Stomach (tissue), 19 donors: ENCODE measurements at places on chromosomes 12 and 14. TPM values are rescaled to one million over a fixed set of nuclear protein-coding genes. Genes with fewer than 3 reads are reported as not detected.
A peak's percentile ranks its signal among the peaks of the same experiment; 100 is the strongest.

GRCh38 chr12:104689635-104690034 lies 232.9 kb downstream of the CHST11 start:
- no peak overlapping the region for H3K4me3 ChIP-seq
- H3K27me3 ChIP-seq, result no peaks in the 10 kb centered on the region
- H3K27ac ChIP-seq, result no peak overlapping the region
- peaks cover 23% of the 10 kb centered on the region for H3K4me1 ChIP-seq
- no peaks in the 10 kb centered on the region for H3K36me3 ChIP-seq

GRCh38 chr12:103278329-103278728 lies 217.4 kb downstream of the C12orf42 start:
- H3K27me3 ChIP-seq, result no peaks in the 10 kb centered on the region
- no peak overlapping the region for H3K4me3 ChIP-seq
- no peak overlapping the region for H3K27ac ChIP-seq
- H3K4me1 ChIP-seq, result no peaks in the 10 kb centered on the region

- H3K27me3 ChIP-seq, result no peaks in the 10 kb centered on the region
- DNase-seq, result no peak
- no peaks in the 10 kb centered on the region for H3K4me1 ChIP-seq
- no peak overlapping the region for H3K27ac ChIP-seq
These were observed 428.2 kb downstream of the ATP23 start for GRCh38 chr12:58369576-58369975.

DNA sequence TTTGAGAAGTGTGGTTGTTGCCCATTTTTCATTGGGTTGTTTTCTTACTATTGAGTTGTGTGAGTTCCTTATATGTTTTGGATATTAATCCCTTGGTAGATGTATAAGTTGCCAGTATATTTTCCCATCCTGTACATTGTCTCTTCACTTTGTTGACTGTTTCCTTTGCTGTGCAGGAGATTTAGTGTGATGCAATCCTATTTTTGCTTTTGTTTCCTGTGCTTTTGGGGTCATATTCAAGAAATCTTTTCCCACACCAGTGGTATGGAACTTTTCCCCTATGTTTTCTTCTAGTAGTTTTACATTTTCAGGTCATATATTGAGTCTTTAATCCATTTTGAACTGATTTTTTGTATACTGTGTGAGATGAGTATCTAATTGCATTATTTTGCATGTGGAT lies 92.8 kb downstream of the PTHLH start:
- no peak overlapping the region for H3K27ac ChIP-seq
- DNase-seq, result no peak
- no peaks in the 10 kb centered on the region for H3K27me3 ChIP-seq
- H3K4me3 ChIP-seq, result no peak overlapping the region
- H3K36me3 ChIP-seq, result no peaks in the 10 kb centered on the region

DNA sequence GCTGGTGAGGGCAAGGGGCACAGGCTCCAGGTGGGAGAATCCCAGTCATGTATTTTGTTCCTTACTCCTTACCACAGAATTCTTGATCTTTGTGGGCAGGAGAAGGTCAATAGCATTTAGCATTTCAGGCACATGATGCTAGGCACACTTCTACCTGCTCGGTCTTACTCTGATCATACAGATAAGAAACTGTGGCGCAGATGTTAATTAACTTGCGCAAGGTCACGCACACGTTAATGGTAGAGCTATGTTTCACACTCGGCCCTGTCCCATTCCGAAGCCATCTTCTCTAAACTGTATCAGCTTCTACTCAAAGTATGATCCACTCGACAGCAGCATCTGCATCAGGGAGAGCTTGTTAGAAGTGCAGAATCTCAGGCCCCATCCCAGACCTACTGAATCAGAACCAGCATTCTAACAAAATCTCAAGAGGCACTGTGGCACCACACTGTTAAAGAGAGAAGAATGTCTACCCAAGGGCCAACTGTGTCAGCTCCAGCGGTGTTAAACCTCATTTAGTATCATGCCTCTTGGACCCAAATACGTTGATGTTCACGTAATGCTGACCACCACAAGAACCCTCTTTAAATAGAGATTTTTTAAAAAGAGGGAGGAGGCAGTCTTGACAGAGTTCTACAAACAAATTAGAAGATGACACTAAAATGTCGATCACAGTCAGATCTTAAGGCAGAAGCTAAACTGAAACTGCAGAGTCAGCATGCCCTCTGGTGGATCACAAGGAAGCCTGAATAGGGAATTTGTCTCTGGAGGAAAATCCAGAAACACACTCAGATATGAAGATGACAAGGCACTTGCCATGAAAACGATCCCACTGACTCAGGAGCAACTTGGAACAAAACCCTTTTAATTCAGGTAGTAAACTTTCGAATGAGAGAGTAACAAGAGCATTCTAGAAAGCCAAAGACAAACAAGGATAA lies 7.3 kb downstream of the STXBP6 start:
- no peaks in the 10 kb centered on the region for H3K27me3 ChIP-seq
- no peaks in the 10 kb centered on the region for H3K36me3 ChIP-seq
- no peak overlapping the region for H3K4me3 ChIP-seq

GRCh38 chr12:92466391-92467305 lies 236.1 kb upstream of the PLEKHG7 start:
- no peaks in the 10 kb centered on the region for H3K36me3 ChIP-seq
- DNase-seq, result peak; percentile 51
- no peaks in the 10 kb centered on the region for H3K27me3 ChIP-seq
- no peaks in the 10 kb centered on the region for H3K4me1 ChIP-seq
- peak overlapping the region; percentile 55 for H3K27ac ChIP-seq
- no peak overlapping the region for H3K4me3 ChIP-seq

- H3K4me3 ChIP-seq, result no peak overlapping the region
- no peaks in the 10 kb centered on the region for H3K27me3 ChIP-seq
- no peaks in the 10 kb centered on the region for H3K36me3 ChIP-seq
- no peak for DNase-seq
- H3K4me1 ChIP-seq, result peaks cover 31% of the 10 kb centered on the region
These were observed 116.1 kb downstream of the SCARB1 start for GRCh38 chr12:124747426-124748161.

DNA sequence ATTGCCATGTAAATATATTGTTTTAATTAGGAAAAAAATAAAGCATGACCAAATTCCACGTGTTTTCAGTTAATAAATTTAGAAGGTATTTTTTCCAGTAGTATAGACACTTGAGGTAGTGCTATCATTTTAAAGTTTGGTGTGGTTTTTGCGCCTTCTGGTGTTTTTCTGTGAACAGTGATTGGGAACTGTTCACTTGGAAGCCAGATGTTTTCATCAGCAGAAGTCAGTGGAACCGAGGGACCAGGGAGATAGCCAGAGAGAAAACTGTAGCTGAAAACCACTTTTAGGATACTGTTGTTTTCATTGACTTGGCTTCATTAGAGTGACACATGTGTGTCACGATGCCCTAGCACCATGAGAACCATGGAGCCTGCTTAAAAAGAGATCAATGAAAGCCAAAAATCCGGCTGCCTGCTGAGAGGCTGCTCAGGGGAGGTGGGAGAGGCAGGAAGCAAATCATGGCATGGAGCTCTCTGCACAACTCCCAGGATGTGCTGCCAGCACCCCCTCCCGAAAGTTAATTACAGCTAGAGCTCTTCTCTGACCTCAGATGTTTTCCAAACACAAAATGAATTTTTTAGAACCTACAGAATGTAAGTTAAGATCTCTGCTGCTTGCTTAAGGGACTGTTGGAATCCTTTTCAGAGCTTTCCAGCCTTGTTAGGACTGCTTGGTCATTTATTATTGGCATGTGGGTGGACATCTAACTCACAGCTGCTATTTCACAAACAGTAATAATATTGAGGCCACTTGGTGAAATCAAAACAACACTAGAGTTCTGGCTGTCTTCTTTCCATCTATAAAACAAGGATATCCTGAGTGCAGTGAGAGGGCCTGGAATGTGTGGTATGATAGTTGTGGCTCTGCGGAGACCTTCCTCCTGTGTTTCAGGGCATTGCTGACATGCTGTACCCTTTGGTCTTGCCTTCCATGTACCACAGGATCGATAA lies 192.3 kb downstream of the ANO4 start:
- H3K4me3 ChIP-seq, result no peak overlapping the region
- no peak overlapping the region for H3K27ac ChIP-seq
- H3K36me3 ChIP-seq, result no peaks in the 10 kb centered on the region
- no peaks in the 10 kb centered on the region for H3K4me1 ChIP-seq
- no peaks in the 10 kb centered on the region for H3K27me3 ChIP-seq

GRCh38 chr12:6769666-6770065 lies 2.7 kb upstream of the LAG3 start:
- H3K4me1 ChIP-seq, result peaks cover 82% of the 10 kb centered on the region
- H3K27ac ChIP-seq, result peak overlapping the region; percentile 96
- peaks cover 13% of the 10 kb centered on the region for H3K27me3 ChIP-seq
- no peak overlapping the region for H3K4me3 ChIP-seq
- H3K36me3 ChIP-seq, result peaks cover 23% of the 10 kb centered on the region

DNA sequence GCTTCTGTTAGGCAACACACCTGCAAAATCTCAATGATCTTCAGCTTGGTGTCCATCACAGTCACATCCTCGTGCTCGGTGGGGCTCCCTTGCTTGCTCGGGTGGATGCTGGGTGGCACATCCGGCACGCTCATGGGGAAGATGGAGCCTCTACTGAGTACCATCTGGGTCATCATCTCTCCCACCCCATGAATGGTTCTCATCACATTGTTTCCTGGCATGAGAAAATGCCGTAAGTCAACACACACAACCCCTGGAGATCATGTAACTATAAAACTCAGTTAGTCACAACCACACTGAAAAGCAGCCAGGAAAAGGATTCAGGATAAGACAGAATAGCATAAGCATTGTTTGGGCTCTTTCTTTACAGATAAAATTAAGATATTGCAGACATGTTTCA lies 201.1 kb downstream of the ITPR2 start:
- H3K27me3 ChIP-seq, result no peaks in the 10 kb centered on the region
- H3K36me3 ChIP-seq, result no peaks in the 10 kb centered on the region
- no peaks in the 10 kb centered on the region for H3K4me1 ChIP-seq
- no peak for DNase-seq
- no peak overlapping the region for H3K27ac ChIP-seq

- peak overlapping the region; percentile 77 for H3K4me3 ChIP-seq
- no peaks in the 10 kb centered on the region for H3K36me3 ChIP-seq
- peaks cover 39% of the 10 kb centered on the region for H3K4me1 ChIP-seq
- peak overlapping the region; percentile 91 for H3K27ac ChIP-seq
- H3K27me3 ChIP-seq, result no peaks in the 10 kb centered on the region
- no peak for DNase-seq
These were observed 572 bp upstream of the RASSF8 start for GRCh38 chr12:25957793-25958427.

- H3K36me3 ChIP-seq, result no peaks in the 10 kb centered on the region
- DNase-seq, result no peak
- H3K4me1 ChIP-seq, result no peaks in the 10 kb centered on the region
These were observed 44.3 kb upstream of the HELB start for GRCh38 chr12:66258011-66258410.

- no peaks in the 10 kb centered on the region for H3K27me3 ChIP-seq
- peaks cover 54% of the 10 kb centered on the region for H3K4me1 ChIP-seq
- no peaks in the 10 kb centered on the region for H3K36me3 ChIP-seq
- DNase-seq, result peak; percentile 71
These were observed 1.6 kb downstream of the CCDC88C start for GRCh38 chr14:91415794-91416743.

DNA sequence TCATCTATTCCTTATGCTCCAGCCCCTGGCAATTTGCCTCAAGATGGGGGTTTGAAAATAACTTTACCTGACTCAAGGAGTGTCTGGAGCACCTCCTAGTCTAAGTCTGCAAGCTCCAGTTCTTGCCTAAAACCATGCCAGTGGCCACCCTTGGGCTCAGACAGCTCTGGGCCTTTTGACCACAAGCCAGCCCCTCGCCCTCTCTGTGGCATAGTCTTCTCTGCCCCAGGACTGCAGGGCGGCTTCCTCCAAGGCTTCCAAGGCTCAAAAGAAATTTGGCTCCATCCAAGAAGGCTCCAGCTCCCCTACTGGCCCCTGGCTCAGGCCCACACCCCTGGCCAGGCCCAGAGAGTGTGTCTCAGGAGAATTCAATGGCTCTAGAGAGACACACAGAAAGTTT lies 14.8 kb downstream of the ACVRL1 start:
- no peaks in the 10 kb centered on the region for H3K36me3 ChIP-seq
- H3K27me3 ChIP-seq, result no peaks in the 10 kb centered on the region
- peaks cover 35% of the 10 kb centered on the region for H3K4me1 ChIP-seq
- no peak overlapping the region for H3K4me3 ChIP-seq
- peak overlapping the region; percentile 82 for H3K27ac ChIP-seq
- no peak for DNase-seq

GRCh38 chr14:24613747-24614146 lies 4.3 kb upstream of the GZMH start:
- H3K27ac ChIP-seq, result no peak overlapping the region
- H3K4me3 ChIP-seq, result no peak overlapping the region
- no peaks in the 10 kb centered on the region for H3K27me3 ChIP-seq
- H3K4me1 ChIP-seq, result no peaks in the 10 kb centered on the region
- DNase-seq, result no peak
- H3K36me3 ChIP-seq, result no peaks in the 10 kb centered on the region

GRCh38 chr12:47949441-47950341 lies 13.7 kb upstream of the TMEM106C start:
- H3K36me3 ChIP-seq, result no peaks in the 10 kb centered on the region
- no peaks in the 10 kb centered on the region for H3K27me3 ChIP-seq
- peak; percentile 80 for DNase-seq
- no peak overlapping the region for H3K27ac ChIP-seq

DNA sequence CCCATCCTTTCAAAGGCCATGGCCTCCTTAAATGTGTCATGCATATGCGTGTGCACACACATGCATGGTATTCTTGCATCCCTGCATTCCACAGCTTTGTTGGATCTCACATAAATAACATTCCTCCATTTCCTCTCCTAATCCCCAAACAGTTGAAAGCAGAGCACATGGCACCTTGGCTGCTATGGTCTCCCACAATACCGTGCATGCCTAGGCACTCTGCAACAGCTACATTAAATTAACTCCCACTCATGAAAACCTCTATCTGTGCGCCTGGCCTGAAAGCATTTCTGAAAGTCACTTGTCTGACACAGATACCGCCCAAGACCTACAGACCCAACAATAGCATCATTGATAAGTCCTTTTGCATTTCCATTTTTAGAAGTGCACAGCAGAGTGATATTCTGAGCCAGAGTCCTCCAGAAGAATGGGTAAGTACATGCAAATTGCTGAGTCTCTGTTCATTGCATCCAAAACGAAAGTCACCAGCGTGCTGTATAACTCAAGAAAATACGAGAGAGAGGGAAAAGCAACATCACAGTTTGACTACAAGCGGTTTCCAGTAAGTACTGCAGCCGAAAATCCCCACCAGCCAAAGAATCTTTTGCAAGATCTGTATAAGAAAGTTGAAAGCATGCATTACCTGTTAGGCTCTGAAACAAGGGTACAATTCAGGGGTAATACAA lies 436 bp downstream of the ASB2 start:
- no peaks in the 10 kb centered on the region for H3K27me3 ChIP-seq
- H3K4me1 ChIP-seq, result peaks cover under 1% of the 10 kb centered on the region
- H3K4me3 ChIP-seq, result peak overlapping the region; percentile 41

ATF7 gene
- 93.4 TPM for total RNA-seq

KLRF1 gene
- total RNA-seq, result 4.5 TPM

C3AR1 gene
- 3.5 TPM for total RNA-seq

SCFD1 gene
- total RNA-seq, result 28.1 TPM

FBRSL1 gene
- 51.1 TPM for total RNA-seq

OASL gene
- not detected for total RNA-seq

NFATC4 gene
- total RNA-seq, result 64.8 TPM

FOXA1 gene
- total RNA-seq, result 147 TPM

HNF1A gene
- total RNA-seq, result 13.0 TPM

KRT83 gene
- total RNA-seq, result not detected

BDKRB2 gene
- total RNA-seq, result 6.1 TPM

SLCO1C1 gene
- not detected for total RNA-seq

OR6C65 gene
- not detected for total RNA-seq

RGS6 gene
- 0.58 TPM for total RNA-seq
